ENCODE measurements at places on chromosomes 2 and 18. TPM values are rescaled to one million over a fixed set of nuclear protein-coding genes. Genes with fewer than 3 reads are reported as not detected.

Gene SNTG2
- 7.7 TPM for total RNA-seq

Gene TTR
- not detected for total RNA-seq

Gene KHK
- 5.3 TPM for total RNA-seq

Gene IL36B
- total RNA-seq = not detected

Gene RNU2-63P
- total RNA-seq = 8.2 TPM

Gene GORASP2
- total RNA-seq = 38.8 TPM

Gene PREPL
- 38.4 TPM for total RNA-seq

Gene FEV
- not detected for total RNA-seq

Gene ACKR3
- total RNA-seq = 1.2 TPM

Gene FTCDNL1
- 0.74 TPM for total RNA-seq

Gene CXCR4
- 215 TPM for total RNA-seq

Gene HES6
- 665 TPM for total RNA-seq

Gene CABLES1
- 3.1 TPM for total RNA-seq

Gene NT5DC4
- not detected for total RNA-seq

- no peak for DNase-seq
These were observed 4.9 kb downstream of the IRS1 start for GRCh38 chr2:226794751-226795171.

- DNase-seq = no peak
These were observed 18.7 kb upstream of the ACKR3 start for GRCh38 chr2:236550701-236551465.

DNA sequence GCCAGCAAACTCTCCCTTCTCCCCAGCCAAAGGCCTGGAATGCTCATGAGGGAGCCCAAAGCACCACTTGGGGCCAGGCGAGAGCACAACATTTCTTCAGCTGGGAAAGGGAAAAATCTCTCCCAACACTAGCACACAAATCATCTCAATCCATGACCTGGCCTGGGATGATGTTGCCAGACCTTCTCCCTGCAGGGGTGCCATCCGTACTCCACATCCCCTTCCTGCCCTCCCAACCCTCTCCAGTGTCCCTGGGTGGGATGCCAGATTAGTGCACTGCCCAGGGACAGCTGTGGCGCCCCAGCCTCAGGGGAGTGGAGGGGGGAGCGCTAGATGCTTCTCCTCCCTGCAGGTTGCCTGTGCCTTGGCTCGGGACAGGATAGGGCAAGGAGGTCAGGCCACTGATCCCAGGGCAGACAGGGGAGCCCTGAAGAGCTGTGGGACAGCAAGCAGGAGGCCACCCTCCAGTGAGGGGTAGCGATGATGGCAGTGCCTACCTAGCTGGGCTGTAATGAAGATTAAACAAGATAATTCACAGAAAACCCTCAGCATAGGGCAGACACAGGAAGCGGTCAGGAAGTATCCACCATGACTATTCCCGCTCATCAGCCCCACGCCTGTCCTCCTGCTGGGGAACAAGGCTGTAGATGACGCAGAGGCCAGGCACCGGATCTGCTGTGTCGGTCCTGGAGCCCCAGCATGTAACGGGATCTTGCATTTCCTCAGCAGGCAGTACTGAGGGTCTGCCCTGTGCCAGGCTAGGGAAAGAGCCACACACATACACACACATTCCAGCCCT is 31.1 kb downstream of the SERTAD2 start:
- peak; percentile 20 for DNase-seq

GRCh38 chr2:58635801-58636375 is 394.8 kb upstream of the FANCL start:
- no peak for DNase-seq

DNA sequence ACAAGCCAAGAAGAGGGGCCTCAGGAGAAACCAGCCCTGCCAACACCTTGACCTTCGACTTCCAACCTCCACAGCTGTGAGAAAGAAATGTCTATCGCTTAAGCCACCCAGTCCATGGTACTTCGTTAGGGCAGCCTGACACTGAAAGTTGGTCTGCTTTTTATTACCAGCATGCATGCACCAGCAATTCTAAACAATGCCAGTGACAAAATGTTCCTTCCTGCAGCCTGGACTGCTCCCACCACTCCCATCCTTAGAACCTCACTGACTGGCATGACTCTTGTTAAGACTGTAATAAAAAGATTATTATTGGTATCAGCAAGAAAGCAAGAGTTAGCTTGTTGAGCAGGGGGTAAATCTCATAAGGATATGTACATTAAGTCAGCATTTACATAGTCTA is 33.6 kb downstream of the TMEM177 start:
- no peak for DNase-seq

DNA sequence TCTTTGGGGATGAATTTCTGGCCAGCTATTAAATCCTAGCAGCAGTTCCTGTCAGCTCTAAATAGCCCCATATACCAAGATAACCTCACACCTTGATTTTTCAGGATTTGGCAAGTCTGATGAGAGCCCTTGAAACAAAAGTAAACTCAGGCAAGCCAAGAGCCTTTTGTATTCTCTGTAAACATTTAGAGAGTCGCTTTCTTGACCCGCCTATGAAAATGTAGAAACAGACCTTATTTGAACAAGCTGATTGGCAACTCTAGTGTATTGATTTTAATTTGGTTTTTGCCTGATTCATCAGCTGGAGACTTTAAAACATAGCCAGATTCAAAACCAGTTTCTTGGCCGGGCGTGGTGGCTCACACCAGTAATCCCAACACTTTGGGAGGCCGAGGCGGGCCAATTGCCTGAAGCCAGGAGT is 43.4 kb downstream of the CABLES1 start:
- no peak for DNase-seq

GRCh38 chr2:17232776-17233556 is 285.3 kb downstream of the RAD51AP2 start:
- DNase-seq = no peak

GRCh38 chr18:35041815-35042387 is 688 bp downstream of the MAPRE2 start:
- no peak for DNase-seq

DNA sequence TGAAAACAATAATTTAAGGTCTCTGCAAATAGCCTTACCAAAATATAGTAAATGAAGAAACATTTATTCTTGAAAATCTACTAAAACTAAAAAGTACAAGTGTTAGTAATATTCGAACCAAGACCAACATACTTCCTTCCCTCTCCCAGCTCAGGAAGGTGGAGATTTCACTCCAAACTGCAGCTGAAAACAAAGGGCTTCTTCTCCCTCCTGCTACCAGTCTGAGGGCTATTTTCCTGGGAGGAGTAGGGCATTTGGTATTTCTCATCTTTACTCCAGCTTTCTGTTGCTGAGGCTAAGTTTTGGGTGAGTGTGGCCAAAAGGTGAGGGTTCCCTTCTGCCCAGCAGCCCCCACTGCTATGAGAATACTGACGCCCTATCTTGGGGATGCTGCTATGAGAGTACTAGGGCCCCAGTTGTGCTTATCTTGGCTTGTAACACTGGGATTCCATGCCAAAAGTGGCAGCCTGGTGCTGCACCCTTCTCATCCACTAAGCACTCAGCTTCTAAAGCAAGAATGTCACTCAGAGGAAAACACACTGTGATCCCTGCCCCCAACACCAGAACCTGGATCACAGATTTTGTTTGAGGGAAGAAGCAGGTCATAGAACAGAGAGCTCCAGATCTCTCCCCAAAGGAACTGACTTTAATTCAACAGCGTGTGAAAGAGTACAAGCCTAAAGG is 130.7 kb upstream of the KLF7 start:
- no peak for DNase-seq

GRCh38 chr18:6249788-6250187 is 164.9 kb downstream of the L3MBTL4 start:
- DNase-seq = no peak

DNA sequence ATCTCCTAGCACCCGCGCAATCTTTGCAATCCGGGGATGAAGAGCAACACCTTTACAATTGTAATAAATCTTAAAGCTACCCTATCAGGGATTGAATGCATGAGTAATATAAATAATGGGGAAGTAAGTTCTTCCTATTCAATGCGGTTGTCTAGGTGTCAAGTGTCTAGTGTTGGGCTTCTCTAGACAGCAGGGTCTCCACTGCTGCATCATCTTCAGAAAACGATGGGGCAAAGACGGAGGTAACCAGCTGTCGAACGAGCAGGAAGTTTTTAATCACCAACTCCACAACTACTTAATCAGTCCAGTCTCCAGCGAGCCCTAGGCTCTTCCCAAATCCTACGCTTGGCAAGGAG is 573 bp downstream of the STAM2 start:
- DNase-seq = no peak

GRCh38 chr2:241680827-241681599 is 5.6 kb downstream of the DTYMK start:
- DNase-seq = no peak

DNA sequence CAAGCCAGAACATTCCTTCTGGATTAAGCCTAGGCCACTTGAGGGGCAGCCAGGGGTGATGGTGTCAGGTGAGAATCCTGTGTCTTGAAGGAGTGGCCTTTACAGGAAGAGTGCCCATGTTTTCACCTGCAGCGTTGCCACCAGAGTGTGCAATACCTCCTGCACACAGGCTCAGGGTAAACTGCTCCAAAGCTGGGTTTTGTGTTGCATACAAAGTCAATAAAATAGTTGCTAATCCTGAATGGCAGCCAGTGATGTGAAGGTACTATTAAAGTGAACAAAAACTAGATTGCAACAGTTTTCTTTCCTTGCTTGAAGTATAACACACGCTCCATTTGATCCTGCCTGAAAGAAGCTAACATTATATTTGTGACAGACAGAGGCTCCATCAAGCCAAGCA is 64.4 kb upstream of the NRP2 start:
- DNase-seq = no peak

GRCh38 chr2:152415796-152416195 is 80.8 kb downstream of the FMNL2 start:
- no peak for DNase-seq

DNA sequence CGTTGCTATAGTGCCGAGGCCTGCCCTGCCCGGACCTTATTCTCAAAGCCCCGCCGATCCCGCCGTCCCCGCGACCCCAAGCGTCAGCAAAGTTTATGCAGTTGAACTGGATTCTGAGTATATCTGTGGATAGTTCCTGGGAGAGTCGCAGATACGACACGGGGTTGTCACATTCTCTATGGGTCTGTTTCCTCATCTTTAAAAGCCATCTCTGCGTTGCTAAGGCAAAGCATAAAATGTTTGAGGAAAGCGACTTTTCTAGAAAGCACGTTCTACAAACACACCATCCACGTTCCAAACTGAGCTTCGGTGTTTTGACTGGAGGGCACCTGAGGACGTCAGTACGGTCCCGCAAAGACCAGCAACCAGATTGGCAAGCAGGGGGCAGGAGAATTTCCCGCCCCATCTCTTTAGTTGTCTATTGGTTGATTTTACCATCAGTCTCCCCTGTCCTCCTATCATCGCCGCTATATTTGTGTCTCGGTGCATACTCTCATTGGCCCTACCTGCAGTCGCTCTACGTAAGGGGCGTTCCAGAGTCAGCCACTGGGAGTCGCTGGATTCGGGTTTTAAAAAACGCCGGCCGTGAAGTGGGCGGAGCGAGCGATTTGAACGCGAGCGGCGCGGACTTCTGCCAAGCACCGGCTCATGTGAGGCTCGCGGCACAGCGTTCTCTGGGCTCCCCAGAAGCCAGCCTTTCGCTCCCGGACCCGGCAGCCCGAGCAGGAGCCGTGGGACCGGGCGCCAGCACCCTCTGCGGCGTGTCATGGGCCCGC is at the start of gene CENPA:
CENPA (plus strand) TSS at position 626 of the 776 bp plus-strand sequence; CDS start at position 767, 141 bp downstream.
- peak; percentile 95 for DNase-seq

DNA sequence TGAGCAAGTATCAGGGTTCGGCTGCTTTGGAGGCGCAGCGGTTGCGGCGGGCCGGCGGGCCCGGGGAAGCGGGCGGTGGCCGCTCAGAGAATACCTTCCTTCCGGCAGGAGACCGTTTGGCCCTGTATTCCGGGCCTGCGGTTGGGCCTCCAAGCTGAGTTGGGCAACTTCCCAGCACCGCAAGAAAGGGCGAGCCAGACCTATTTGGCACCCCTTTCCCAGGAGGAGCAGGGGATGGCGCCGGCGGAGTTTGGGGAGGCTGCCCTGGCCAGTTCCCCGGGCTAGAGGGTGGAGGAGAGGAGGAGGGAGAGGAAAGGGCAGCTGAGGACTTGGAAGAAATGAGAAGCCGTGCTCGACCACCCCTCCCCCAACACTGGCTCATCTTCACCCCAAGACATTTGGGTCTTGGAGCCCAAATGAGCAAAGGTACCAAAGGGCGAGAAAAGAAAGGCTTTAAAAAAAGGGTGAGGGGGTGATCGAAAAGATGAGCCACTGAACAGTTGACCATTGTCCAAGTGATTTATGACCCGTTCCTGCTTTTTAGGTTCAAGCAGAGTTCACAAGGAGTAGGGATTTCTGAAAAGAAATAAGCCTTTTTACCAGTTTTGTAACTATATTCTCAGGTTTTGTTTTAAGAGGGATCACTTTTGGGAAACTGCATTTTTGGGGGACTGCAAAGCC is 8.4 kb downstream of the HOXD3 start:
- peak; percentile 22 for DNase-seq

GRCh38 chr2:180050246-180050645 is 43.1 kb upstream of the CWC22 start:
- no peak for DNase-seq

- no peak for DNase-seq
These were observed 14.1 kb downstream of the ADD2 start for GRCh38 chr2:70753902-70754301.

DNA sequence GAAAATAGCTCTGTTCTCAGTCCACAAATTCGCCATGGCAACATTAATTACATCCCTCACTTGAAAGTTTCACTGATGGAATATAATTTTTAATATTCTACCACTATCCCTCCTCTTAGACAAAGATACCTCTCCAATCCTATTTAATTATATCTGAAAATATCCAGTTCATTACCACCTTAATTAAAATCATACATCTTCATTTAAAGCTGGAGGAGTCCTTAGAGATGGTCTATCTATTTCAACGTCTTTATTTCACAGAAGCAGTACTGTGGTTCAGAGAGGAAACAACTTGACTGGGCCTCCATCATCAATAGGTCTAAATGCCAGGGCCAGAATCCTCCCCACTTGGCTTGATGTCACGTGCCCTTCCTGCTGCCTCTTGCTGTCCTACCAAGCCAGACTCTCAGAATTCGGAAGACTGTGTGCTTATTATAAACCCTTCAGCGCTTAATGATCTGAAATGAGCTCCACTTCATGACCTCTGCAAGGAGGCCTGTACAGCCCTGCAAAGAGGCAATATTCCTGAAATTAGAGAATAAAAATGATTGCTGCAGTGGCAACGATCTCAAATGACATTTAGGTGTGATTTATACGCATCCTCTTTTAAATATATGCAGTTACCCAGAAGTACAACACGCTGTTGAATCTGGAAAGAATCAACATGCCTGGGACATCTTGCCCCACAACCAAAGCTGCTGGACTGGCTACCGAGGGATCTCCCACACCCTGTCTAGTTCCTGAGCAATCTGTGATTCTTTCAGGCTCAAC is 146.3 kb downstream of the TMEM163 start:
- DNase-seq = no peak

- peak; percentile 25 for DNase-seq
These were observed 165.7 kb upstream of the SLC14A2 start for GRCh38 chr18:45449418-45450227.

GRCh38 chr2:84940088-84940470 is 30.9 kb upstream of the KCMF1 start:
- DNase-seq = no peak

GRCh38 chr2:144198116-144198515 is 321.8 kb downstream of the ZEB2 start:
- DNase-seq = no peak

Measured in glutamatergic neuron (in vitro differentiated cells).